ENCODE measurements at places on chromosomes 11 and 22.

DNA sequence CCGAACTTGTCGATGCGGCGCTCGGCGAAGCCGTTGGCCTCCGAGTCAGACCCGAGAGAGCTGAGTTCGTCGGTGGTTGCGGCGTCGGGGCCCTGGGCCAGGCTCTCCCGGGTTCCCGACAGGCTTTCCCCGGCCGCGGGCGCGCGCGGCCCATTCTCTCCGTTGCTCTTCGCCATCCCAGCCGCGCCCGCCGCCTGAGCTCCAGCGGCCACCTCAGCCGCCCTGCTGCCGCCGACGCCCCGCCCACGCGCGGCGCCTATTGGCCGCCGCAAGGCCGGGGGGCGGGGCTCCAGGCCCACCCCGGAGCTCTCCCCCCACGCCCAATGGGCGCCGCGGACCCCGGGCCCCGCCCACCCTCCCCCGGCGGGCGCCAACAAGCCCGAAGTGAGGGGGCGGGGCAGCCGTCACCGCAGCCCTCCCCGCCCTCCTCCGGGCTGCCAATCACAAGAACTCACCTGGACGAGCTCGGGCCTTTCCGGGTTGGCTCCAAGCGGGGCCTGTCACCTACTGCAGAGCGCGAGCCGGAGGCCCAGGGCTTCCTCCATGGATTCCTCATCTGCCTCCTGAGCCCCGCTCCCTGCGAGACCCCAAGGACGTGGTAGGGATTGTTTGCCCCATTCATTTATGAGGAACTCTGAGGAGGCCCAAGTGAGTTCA lies at the start of gene TBC1D10A:
TBC1D10A (minus strand) TSS at position 236 of the 657 bp plus-strand sequence; CDS start at position 176, 60 bp downstream.
- H3K4me1 ChIP-seq, result peaks cover 52% of the 10 kb centered on the region
- peak within 1 kb of the TSS; percentile 87 for H3K4me3 ChIP-seq
- peak within 1 kb of the TSS; percentile 86 for H3K27ac ChIP-seq
- no peaks in the 10 kb centered on the region for H3K27me3 ChIP-seq
- peaks cover 10% of the 10 kb centered on the region for H3K36me3 ChIP-seq

DNA sequence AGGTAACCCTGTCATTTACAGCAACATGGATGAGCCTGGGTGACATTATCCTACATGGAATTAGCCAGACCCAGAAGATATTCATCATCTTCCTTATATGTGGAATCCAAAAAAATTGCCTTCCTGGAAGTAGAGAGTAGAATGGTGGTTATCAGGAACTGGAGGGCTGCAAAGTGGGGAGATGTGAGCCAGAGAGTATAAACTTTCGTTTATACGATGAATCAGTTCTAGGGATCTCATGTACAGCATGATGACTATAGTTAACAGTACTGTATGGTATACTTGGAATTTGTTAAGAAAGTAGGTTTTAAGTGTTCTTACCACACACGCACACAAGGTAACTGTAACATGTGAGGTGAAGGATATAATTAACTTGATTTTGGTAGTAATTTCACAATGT lies 79.1 kb downstream of the TBC1D22A start:
- no peaks in the 10 kb centered on the region for H3K27me3 ChIP-seq
- no peak overlapping the region for H3K4me3 ChIP-seq
- no peak overlapping the region for H3K27ac ChIP-seq
- no peak for DNase-seq

DNA sequence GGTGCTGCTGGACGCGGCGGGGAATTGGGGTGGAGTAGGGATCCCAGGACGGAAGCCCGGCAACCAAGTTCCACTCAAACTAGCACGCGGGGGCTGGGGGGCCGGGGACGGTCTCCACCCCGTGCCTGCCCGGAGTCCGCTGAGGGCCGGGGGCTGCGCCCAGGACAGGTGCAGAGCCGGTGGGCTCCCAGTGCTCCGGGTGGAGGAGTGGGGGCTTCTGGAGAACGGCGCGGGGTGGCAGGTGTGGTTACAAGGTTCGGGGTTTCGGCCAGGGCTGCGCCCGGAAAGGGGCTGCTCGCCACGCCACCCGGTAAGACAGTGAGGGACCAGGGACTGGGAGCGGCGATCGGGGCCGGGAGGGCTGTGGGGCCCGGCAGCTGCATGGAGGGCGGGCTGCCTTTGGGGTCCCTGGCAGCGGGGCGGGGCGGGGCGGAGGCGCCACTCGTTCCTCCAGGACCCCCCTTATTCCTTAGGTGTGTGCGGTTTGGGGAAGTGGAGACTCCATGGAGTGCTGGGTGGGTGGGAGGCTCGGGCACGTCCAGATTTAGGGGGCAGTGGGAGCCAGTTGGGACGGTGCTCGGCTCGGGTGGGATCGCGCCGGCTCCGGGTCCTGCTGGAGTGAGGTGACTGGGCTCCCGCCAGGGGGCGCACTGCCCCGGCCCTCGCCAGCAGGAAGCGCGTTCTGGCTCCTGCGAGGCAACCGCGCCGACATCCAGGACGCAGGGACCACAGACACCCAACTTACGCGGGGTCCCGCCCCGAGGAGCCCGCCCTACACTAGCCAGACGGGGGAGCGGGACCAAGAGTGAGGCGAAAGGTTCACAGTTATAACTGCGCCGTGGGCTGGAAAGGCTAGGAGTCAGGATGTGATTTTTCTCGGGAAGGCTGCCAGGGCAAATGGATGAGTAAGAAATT lies 868 bp downstream of the TSPAN18 start:
- peaks cover 6% of the 10 kb centered on the region for H3K4me1 ChIP-seq
- no peak overlapping the region for H3K27ac ChIP-seq
- peak overlapping the region; percentile 51 for H3K4me3 ChIP-seq
- no peaks in the 10 kb centered on the region for H3K36me3 ChIP-seq
- DNase-seq, result peak; percentile 34

DNA sequence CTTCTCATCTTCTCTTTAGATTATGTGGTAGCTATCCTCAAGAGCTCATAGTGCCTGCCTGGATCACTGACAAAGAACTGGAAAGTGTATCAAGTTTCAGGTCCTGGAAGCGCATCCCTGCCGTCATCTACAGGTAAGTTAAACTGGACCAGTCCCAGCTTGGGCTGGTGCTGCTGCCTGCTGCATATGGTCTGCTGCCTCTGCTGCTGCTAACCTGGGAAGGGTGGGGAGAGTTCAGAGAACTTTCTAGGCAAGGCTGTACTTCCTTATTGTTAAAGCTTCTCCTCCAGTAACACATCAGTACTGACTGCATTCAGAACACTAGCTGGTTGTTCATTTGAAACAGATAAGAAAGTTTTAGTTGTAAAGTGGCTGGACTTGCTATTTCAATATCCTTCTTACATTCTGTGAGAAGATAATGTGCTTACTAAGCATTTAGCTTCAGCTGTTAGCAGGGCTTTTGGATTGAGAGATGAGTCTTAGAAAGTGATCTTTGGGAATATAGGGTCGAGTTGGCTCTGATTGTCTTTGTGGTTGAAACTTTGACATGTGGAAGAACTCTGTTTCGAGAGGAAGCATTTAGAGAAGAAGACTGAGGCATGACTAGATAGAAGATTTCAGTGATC lies 77.3 kb upstream of the HORMAD2 start:
- peaks cover 21% of the 10 kb centered on the region for H3K36me3 ChIP-seq
- peaks cover 26% of the 10 kb centered on the region for H3K4me1 ChIP-seq
- no peaks in the 10 kb centered on the region for H3K27me3 ChIP-seq
- H3K4me3 ChIP-seq, result no peak overlapping the region
- DNase-seq, result no peak
- H3K27ac ChIP-seq, result no peak overlapping the region

DNA sequence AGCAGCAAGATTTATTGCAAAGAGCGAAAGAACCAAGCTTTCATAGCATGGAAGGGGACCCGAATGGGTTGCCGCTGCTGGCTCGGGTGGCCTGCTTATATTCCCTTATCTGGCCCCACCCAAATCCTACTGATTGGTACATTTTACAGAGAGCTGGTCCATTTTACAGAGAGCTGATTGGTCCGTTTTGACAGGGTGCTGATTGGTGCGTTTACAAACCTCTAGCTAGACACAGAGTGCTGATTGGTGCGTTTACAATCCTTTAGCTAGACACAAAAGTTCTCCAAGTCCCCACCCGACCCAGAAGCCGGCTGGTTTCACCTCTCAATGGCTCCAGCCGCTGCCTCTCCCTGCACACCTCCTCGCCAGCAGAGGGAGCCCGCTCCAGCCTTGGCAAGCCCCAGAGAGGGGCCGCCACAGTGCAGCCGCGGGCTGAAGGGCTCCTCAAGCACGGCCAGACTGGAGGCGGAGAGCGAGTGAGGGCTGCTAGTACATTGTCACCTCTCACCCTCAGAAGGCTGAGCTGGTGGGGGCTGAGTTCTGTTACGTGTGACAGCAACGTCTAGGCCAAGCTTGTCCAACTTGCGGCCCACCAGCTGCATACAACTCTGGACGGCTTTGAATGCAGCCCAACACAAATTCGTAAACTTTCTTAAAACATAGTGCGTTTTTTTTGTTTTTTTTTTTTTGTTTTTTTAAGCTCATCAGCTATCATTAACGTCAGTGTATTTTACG lies 8.7 kb downstream of the PTH start:
- peaks cover 9% of the 10 kb centered on the region for H3K27me3 ChIP-seq
- no peak overlapping the region for H3K27ac ChIP-seq
- no peak overlapping the region for H3K4me3 ChIP-seq
- no peak for DNase-seq

DNA sequence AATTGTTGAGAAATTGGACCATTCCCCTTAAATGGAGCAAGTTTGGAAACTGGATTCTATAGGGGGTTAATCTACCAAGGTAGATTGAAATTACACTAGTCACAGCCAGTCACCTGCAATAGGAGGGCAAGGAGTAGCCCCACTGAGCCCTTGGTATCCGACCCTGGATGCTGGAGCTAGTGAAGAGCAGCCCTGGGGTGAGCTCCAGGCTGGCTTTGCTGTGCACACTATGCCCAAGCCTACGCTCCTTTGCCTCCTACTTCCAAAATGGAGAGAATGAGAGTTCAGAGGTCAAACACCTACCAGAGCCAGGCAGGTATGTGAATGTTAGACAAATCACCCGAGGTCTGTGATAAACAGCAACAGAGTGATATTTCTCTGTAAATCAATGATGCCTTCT lies 23.7 kb downstream of the SNU13 start:
- no peak overlapping the region for H3K4me3 ChIP-seq
- H3K4me1 ChIP-seq, result peaks cover 56% of the 10 kb centered on the region
- peaks cover 3% of the 10 kb centered on the region for H3K27me3 ChIP-seq
- peaks cover 28% of the 10 kb centered on the region for H3K36me3 ChIP-seq

- no peak overlapping the region for H3K4me3 ChIP-seq
- H3K27me3 ChIP-seq, result no peaks in the 10 kb centered on the region
- H3K4me1 ChIP-seq, result peaks cover 64% of the 10 kb centered on the region
Measured at GRCh38 chr11:65559535-65559934, 1.4 kb upstream of the LTBP3 start.

DNA sequence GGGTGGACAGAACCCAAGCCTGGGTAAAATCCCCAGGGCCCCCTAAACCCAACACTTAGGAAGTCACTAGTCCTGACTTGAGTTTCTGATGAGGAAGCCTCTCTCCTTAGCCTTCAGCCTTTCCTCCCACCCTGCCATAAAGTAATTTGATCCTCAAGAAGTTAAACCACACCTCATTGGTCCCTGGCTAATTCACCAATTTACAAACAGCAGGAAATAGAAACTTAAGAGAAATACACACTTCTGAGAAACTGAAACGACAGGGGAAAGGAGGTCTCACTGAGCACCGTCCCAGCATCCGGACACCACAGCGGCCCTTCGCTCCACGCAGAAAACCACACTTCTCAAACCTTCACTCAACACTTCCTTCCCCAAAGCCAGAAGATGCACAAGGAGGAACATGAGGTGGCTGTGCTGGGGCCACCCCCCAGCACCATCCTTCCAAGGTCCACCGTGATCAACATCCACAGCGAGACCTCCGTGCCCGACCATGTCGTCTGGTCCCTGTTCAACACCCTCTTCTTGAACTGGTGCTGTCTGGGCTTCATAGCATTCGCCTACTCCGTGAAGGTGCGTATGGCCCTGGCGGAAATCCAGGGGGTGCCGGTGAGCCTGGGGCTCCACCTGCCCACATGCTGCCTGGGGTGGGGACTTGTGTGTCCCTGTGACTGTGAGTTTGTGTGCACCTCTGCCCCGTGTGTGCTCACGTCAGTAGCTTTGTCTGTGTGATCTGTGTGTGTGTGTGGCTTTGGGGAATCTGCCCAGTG lies at the start of gene IFITM1:
IFITM1 (plus strand) TSS at position 254 of the 767 bp plus-strand sequence; CDS start at position 385, 131 bp downstream.
- peaks cover 55% of the 10 kb centered on the region for H3K4me1 ChIP-seq
- H3K4me3 ChIP-seq, result peak within 1 kb of the TSS; percentile 91
- DNase-seq, result peak; percentile 65
- H3K36me3 ChIP-seq, result peaks cover 8% of the 10 kb centered on the region
- peak within 1 kb of the TSS; percentile 89 for H3K27ac ChIP-seq

DNA sequence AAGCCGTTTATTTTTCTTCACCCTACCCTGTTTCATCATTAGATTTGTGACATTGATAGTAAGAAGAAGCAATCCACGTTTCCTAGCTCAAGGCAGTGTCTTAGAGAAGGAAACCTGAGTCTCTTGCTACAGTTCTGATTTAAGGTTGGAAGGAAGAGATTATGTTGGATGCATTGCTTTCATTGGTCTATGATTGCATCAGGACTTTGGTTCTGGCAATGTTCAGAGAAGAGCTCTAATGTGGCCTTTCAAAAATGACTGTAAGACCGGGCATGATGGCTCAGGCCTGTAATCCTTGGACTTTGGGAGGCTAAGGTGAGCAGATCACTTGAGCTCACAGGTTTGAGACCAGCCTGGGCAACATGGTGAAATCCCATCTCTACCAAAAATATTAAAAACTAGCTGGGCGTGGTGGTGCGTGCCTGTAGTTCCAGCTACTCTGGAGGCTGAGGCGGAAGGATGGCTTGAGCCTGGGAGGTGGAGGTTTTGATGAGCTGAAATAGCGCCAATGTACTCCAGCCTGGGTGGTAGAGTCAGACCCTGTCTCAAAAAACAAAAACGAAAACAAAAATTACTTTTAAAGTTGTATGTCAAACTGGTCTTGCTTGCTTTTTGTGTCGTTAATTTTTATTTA lies 4.1 kb downstream of the NUCB2 start:
- H3K4me3 ChIP-seq, result no peak overlapping the region

GRCh38 chr11:20011307-20011951 lies 148.8 kb downstream of the DBX1 start:
- no peaks in the 10 kb centered on the region for H3K36me3 ChIP-seq
- no peaks in the 10 kb centered on the region for H3K27me3 ChIP-seq
- no peak overlapping the region for H3K27ac ChIP-seq
- H3K4me3 ChIP-seq, result no peak overlapping the region
- no peak for DNase-seq
- H3K4me1 ChIP-seq, result no peaks in the 10 kb centered on the region

GRCh38 chr22:33971561-33971961 lies 51.3 kb upstream of the LARGE1 start:
- no peak overlapping the region for H3K4me3 ChIP-seq
- DNase-seq, result no peak
- H3K27me3 ChIP-seq, result no peaks in the 10 kb centered on the region
- H3K4me1 ChIP-seq, result no peaks in the 10 kb centered on the region
- no peak overlapping the region for H3K27ac ChIP-seq

- no peaks in the 10 kb centered on the region for H3K27me3 ChIP-seq
- DNase-seq, result peak; percentile 1
- no peak overlapping the region for H3K4me3 ChIP-seq
Measured at GRCh38 chr11:7278314-7278917, 26.7 kb downstream of the SYT9 start.

All from HFFc6 (cell line).